NCI-H526 (cell line): ENCODE measurements at places on chromosomes 6 and 20.

- DNase-seq, result no peak
These were observed 3.4 kb downstream of the SNX5 start for GRCh38 chr20:17965042-17965697.

DNA sequence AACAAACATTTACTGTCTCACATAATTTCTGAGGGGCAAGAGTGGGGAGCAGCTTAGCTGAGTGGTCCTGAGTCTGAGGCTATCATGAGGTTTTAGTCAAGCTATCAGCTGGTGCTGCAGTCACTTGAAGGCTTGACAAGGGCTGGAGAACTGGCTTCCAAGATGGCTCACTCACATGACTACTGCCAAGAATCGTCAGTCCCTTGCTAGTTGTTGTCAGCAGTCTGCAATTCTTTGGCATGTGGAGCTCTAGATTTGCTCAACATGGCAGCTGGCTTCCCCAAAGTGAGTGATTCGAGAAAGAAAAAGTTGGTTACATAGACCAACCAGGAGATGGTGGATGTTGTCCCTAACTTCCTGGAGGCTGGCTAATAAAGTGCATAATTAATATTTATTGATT is 2.8 kb upstream of the LRRC1 start:
- no peak for DNase-seq

DNA sequence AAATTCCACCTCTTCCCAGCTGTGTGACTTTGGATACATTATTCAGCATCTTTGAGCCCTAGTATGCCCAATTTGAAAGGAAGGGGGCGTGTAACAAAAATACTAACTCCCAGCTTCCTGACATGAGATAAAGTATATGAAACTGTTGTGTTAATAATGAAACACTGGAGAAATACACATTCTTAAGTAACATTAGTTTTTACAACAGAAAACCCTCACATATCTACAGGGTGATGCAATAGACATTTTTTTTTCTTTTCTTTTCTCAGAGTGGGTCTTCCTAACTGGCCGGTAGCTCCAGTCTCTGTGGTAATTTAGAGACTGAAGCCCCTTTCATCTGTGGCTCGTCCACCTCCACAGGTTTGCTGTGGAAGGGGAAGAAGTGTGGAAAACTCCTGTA is 79.5 kb downstream of the CD83 start:
- no peak for DNase-seq

DNA sequence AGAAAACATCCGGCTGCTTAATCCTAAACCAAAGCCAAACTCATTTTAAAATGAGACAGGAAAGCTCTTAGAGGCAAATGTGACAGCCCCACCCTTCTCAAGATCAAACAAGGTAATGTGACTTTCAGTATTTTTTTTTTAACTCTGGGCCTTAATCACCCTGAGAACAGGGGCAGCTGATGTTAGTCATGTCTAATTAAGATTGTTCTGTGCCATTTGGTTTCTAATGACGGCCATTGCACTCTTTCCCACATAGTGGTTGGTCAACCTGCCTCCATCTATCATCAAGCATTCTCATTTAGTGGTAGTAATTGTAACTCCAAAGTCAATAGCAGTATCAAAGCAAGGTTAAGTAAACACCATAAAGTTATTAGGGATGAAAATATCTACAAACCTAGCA is 191.6 kb upstream of the EXOC2 start:
- DNase-seq, result no peak
